Umbilical cord (tissue), 2 donors: ENCODE measurements at places on chromosomes 4 and X. TPM values are rescaled to one million over a fixed set of nuclear protein-coding genes. Genes with fewer than 3 reads are reported as not detected.
A peak's percentile ranks its signal among the peaks of the same experiment; 100 is the strongest.

Gene IQSEC2
- 3.1 TPM for total RNA-seq

Gene DNAJB14
- total RNA-seq, result 71.3 TPM

Gene GABRQ
- 0.96 TPM for total RNA-seq

Gene VCX2
- not detected for total RNA-seq

DNA sequence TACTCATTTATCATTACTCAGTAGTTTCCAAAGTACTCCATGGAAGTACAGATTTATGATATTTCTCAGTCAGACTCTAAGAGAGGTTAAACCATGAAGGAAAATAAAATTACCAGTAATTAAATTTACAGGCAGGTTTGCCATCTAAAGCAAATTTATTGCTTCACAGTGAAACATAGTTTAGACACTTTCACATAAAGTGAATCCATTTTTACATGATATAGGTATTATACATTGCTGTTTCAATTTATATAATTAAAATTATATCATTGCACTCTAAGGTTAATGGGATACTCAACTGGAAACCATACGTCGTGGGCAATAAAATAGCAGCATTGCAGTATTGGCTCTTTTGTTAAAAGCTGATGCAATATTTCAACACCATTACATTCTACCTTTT lies 202.8 kb downstream of the SLIT2 start:
- no peak for DNase-seq

GRCh38 chr4:2560167-2560566 lies 23.7 kb downstream of the FAM193A start:
- DNase-seq, result no peak

DNA sequence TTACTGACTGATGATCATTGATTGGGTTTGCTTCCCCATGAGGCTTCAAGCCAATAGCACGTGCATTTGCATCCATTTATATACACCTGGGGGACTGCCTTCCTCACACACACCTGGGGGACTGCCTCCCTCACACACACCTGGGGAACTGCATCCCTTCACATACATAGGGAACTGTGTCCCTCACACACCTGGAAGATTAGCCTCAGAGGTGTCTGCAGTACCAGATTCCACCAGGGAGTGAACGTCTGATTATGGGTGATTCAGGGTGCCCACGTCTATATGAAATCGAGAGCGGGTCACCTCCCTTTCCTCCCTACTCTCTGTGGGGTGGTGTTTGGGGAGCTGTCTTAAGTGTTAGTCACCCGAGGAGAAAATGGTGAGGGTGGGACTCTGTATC lies 16.9 kb downstream of the CD99 start:
- DNase-seq, result no peak

Gene ARHGAP24
- total RNA-seq, result 124 TPM

Gene KLB
- total RNA-seq, result 1.4 TPM

Gene CPE
- 151 TPM for total RNA-seq

DNA sequence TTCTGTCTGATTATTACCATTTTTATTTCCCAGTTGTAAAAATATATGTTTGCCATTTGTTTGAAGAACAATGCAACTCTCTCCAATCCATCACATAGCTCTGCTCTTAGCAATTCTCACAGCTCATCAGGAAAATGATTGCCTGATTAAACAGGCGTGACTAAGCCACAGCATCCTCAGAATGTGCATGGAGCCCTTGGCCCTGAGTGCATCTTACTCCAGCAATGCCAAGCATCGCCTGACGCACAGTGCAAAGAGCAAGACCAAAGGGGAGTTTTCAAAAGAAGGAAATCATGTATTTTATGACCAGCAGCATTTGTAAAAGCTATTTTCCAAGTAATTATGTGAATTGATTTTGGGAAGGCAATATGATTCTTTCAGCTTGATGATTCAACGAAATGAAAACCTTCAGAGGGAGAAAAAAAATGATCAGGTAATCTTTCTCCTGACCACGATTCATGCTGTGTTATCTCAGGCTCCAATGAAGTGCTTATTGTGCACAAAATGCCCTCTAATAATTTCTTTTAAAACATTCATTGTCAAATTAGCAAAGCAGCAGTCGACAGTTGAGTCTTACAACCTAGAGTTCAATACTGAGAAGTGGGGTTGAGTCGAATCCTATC lies 138.0 kb upstream of the FAM9B start:
- no peak for DNase-seq

DNA sequence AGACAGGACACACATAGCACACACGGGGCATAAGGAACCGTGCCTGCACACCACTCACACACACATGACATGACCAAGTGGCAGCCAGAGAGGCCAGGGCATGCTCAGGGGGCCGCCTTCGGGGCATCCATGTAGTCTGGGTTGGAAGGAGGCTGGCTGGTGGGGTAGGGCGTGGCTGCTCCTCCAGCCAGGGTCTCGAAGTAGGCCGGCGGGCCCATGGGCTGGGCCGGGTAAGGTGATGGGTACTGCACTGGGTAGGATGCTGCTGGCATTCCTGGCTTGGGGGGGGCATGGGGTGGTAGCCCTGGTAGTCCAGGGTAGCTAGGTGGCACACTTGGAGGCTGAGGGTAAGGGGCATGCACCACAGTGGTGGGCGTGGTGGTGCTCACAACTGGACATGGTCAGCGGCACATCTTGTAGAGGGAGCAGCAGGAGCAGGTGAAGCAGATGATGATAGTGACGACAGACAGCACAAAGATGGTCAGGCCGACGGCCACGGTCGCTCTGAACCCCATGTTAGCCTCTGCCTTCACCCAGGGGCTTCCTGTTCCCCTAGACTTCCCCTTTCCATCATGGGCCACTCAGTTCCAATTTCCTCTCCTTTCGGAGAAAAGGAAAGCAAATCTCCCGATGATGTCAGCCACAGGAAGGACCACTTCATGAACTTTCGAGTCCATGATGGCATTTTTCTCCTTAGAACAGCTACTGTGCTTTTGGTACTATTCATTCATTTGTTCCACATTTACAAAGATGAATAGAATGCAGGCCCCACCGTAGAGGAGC lies 10.9 kb upstream of the DDX3X start:
- peak; percentile 2 for DNase-seq

DNA sequence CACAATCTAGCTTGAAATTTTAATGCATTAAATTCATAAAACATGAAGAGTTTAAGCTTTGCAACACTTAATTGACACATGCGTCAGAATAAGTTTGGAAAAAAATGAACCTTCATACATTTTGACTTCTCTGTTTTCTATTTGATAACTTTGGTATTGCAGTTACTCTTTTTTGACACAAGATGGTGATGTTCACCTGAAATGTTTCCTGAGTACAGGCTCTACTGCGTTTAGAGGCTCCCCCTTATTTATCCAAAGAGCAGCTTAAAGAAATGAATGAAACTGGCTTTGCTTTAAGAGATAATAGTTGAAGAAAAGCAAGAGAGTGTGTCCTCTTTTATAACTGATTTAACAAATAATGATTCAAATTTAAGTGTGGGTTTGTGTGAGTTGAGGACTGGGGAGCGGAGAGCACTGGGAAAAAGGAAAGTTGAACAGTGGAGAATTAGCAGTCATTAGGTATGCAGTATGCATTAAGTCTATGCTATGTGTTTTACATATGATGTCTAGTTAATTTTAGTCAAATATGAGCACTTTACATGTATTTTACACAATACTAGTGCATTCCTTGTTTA lies 180.6 kb upstream of the NUDT6 start:
- DNase-seq, result peak; percentile 69

DNA sequence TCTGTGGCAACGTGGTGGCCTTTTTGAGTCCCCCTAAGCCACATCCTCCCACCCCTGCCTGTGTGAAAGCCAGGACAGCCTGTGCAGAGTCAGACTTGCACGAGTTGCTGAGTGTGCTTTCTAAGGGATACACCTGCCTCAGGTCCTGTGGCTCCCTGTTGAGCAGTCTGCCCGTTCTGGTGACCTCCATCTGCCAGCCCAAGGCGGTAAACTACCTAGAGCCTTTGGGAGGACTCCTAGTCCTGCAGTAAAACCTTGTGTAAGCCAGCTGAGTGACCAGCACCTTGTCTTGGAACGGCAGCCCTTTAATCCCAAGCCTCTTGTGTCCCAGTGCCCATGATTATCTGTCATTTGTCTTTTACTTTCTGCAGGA lies 69.3 kb downstream of the NBDY start:
- no peak for DNase-seq

- no peak for DNase-seq
Measured at GRCh38 chrX:131818297-131818936, 204.7 kb upstream of the STK26 start.

- peak; percentile 72 for DNase-seq
Measured at GRCh38 chrX:41491267-41492004, 44.3 kb downstream of the NYX start.

- DNase-seq, result no peak
Measured at GRCh38 chr4:151313306-151314009, 11.9 kb downstream of the SH3D19 start.
